ENCODE measurements at places on chromosomes 7 and 10. TPM values are rescaled to one million over a fixed set of nuclear protein-coding genes. Genes with fewer than 3 reads are reported as not detected.

The SKAP2 gene
- total RNA-seq = 17.6 TPM

The KEL gene
- total RNA-seq = 0.99 TPM

The BRI3 gene
- 20.1 TPM for total RNA-seq

The MALRD1 gene
- 5.1 TPM for total RNA-seq

The SOSTDC1 gene
- 22.3 TPM for total RNA-seq

The SSC4D gene
- total RNA-seq = 1.9 TPM

The C10orf105 gene
- total RNA-seq = 4.6 TPM
